ENCODE measurements at places on chromosomes 2 and 18.

GRCh38 chr2:148917431-148917830 is 42.4 kb downstream of the KIF5C start:
- no peak for DNase-seq

- no peak for DNase-seq
Measured at GRCh38 chr2:97739020-97739892, 25.9 kb downstream of the ZAP70 start.

DNA sequence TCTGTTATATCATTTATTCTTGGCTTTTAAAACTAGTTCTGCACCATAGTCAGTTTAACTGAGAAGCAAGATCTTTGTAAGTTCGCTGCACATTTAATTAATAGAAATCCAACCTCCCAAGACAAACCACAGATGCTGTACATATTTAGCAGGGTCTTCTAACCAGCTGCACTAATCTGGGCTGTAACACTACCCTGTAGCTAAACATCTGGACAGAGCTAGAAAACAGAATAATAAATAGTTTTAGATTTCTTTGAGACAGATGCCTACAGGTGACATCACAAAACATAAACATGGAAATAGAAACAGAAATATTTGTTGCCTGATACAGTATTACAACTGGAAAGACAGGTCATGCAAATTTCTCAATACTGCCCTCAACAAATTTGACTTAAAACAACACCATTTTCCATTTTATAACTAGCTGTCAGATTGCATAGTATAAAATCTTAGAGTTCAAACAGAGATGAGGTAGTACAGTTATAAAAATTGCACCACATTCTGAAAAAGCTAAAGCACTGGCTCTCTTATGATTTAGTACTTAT is 315.1 kb downstream of the NR4A2 start:
- DNase-seq: no peak

DNA sequence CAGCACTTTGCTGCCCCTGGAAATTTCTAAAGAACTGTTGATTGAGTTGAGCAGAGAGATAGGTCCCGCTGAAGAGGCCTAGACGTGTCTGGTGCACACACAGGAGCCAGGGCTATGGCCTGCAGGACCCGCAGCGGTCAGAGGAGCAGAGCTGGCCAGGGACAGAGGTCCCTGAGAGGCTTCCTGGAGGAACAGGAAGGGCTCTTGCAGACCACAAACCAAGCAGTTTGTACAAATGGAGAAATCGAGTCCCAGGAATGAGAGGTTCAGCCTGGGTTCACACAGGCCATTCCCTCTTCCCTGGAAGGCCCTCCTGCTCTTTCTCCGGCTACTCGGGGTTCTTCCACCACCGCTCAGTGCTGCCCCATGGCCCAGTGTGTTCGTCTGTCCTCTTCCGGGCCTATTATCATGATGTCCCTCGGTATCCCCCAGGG is 1.2 kb upstream of the BIN1 start:
- no peak for DNase-seq

DNA sequence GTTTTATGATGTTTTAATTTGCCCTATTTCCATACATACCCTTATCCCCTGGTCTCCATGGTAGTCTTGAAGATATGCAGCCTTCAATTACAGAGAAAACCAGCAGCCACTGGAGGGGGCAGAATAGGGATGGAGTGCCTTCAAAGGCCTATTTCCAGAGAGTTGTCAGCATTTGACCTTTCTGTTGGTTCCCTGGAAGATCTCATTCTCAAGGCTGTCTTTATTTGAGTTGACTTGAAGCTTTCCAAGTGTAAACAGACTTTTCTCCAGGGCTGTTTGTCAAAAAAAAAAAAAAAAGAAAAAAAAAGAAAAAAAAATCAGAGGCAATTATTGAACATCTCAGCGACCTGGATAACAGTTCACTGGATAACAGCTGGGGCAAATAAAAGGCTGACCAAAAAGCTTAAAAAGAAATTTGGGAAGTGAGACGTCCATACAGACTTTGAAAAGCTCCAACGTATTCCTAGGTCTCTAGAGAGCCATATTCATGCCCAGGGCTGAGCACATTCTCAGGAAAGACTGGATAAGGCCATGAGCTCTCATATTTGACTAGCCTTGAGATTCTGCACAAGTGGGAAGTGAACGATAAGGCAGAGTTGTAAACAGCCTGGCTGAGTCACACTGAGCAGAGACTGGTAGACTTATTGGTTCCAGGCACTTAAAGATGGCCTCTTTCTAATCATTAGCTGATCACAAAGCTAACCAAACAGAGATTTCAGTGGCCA is 126.6 kb downstream of the VAPA start:
- no peak for DNase-seq

GRCh38 chr2:47720036-47720435 is 62.9 kb upstream of the MSH6 start:
- no peak for DNase-seq

- no peak for DNase-seq
Measured at GRCh38 chr2:15265889-15266288, 295.2 kb downstream of the NBAS start.

DNA sequence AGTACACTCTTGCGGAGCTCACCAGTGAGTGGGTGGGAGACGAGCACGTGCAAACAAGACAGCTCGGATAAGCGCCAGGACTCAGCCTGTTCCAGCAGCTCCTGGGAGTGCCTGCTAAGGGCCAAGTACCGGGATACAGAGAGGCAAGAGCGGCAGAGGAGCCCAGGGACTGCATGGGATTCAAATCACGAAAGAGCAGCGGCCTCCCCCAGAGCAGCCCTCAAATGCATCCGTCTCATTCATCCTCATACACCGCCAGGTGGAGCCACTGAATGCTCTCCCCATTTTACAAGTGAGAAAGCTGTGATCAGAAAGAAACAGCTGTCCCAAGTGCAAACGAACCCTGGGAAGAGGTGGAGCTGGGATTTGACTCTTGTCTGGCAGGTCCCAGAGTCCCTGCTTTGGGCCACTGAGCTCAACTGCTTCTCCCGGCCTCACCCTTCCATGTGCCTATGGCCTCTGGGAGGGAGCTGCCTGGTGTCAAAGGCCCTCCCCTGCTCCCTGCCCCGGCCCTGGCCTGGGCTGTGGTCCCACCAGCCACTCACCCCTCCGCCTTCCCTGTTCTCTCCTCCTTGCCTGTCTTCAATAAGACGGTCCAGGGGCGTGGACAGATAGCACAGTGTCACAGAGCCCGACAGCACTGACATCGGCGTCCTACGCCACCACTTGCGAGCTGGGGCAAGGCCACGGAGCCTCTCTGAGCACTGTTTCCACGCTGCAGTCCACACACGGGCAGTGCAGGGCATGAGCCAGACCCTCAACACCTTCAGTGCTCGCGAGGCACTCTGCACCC is 72.8 kb upstream of the TAF1B start:
- DNase-seq: peak; percentile 15

- no peak for DNase-seq
Measured at GRCh38 chr2:26410764-26411243, 9.1 kb downstream of the DRC1 start.

GRCh38 chr2:33247365-33247764 is 229.1 kb upstream of the RASGRP3 start:
- DNase-seq: no peak

DNA sequence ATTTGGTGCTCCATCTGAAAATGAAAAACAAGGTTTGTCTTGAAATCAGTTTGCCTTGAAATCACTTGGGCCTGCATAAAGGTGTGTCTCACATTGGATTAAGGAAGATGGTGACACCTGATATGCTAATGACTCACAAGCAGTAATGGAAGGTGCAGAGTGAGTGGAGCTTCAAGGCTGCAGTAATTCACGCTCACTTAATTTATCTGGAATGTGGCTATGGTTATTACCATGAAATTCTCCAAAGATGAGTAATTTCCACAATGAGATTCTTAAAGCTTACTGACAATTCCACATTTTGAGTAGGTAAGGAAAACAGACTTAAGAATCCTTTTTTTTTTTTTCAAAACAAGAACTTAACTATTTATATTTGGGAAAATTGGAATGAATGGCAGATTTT is 156.8 kb downstream of the PAX3 start:
- DNase-seq: no peak

GRCh38 chr18:56146565-56146964 is 491.8 kb downstream of the TXNL1 start:
- no peak for DNase-seq

- DNase-seq: no peak
Measured at GRCh38 chr18:3508576-3509549, 58.9 kb downstream of the TGIF1 start.
